Renal cortical epithelial cell (primary cell): ENCODE measurements at places on chromosomes 12 and 14. TPM values are rescaled to one million over a fixed set of nuclear protein-coding genes. Genes with fewer than 3 reads are reported as not detected.

DNA sequence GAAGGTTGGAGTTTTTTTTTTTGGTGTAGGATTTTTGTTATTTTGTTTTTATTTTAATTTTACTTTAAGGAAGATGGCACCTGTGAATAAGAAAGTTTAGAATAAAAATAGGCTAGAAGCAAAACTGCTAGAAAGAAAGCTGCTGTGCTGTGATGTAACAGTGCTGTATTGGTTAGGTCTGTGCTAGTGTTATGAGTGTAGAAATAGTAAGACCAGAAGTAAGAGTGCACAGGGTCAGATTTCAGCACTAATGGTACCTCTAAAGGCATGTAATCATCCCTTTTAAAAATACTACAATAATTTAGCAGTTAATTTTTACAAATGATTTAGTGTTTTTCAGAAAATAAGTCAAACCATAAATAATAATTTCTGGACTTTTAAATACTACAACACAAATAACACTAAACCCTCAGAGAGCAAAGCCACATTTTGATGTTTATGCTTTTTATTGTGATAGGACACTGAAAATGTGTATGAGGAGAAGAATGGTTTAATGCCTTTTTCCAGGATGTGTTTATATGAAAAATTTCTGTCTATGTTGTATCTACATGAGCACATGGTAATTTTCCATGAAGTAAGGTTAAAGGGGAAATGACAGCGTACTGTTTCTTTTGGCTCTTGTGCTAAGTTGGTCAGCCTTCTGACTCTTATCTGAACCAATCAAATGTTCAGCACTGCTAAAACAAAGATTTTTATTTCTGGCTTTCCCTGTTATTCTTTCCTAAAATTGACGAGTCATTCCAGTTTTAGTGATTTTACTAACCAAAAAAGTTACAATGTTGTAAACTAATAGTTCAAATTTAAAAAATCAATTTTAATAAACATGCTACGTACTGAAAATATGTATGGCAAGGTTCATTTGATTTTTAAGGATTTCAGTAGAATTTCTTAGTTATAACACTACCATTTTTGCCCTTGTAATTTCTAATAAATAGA lies 96.1 kb downstream of the PPHLN1 start:
- peak; percentile 4 for DNase-seq

CYP46A1 gene
- total RNA-seq: 0.50 TPM in 1 of 2 replicates, not detected in the other

GRCh38 chr12:79337662-79338290 lies 353.0 kb downstream of the PAWR start:
- no peak for DNase-seq

DNA sequence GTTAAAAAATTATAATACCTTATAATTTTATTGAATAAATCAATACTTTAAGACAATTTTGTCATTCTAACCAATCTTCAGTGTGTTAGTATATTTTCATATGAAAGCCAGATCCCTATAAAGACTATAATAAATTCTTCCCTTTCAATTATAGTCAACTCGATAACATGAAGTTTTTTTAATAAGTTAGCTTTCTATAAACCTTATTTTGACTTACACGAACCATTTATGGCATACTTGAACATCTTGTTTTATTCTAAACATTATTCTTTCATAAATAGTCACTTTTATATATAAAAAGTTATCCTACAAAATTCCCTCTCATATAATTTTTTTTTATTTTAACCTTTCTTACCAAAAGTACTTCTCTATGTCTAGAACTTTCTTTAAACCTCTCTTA lies 1002.3 kb downstream of the TMEM121 start:
- no peak for DNase-seq

DNA sequence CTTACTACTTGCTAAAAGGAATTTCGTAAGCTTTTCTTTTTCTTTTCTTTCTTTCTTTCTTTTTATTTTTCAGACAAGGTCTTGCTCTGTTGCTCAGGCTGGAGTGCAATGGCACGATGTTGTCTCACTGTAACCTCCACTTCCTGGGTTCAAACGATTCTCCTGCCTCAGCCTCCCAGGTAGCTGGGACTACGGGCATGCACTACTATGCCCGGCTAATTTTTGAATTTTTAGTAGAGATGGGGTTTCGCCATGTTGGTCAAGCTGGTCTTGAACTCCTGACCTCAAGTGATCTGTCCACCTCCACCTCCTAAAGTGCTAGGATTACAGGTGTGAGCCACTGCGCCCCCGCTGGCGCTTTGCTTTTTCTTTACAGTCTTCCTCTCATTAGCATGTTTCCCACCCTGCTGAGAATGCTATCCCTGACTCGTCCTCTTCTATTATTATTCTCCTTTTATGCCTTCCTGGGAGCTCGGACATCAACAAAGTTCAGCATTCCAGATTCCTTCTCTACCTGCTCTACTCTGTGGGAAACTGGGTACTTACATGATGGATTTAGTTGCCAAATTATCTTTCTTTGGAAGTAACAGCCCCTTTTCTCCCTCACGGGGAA lies 3.1 kb downstream of the MTHFD1 start:
- DNase-seq: no peak

SLC6A13 gene
- total RNA-seq: 1.0 and 2.9 TPM in 2 replicates

DNA sequence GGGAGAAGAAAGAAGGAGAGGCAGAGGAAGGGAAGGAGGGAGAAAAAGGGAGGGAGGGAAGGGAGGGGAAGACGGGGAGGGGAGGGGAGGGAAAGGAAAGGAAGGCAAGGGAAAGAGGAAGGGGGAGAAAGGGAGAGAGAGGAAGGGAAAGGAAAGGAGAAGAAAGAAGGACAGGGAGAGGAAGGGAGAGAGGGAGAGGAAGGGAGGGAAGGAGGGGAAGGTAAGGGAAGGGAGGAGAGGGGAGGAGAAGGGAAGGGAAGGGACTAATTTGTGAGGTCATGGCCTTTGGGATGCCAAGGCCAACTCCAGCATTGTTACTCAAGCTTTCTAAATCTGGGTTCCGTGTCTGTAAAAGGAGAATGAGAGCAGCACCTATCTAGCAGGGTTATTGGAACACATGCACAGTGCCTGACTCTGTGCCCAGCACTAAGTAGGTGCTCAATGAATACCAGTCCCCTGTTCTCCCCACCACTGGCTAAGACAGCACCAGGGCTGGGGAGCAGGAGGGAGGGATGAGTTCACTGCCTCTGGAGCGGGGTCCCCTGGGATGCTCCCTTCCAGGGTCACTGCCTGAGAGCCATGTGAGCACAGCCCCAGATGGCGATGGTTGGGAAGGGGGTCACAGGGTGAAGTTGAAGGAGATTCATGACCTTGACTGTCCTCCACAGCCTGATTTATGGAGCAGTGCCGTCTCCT lies 560.1 kb upstream of the TBX3 start:
- DNase-seq: no peak

DNA sequence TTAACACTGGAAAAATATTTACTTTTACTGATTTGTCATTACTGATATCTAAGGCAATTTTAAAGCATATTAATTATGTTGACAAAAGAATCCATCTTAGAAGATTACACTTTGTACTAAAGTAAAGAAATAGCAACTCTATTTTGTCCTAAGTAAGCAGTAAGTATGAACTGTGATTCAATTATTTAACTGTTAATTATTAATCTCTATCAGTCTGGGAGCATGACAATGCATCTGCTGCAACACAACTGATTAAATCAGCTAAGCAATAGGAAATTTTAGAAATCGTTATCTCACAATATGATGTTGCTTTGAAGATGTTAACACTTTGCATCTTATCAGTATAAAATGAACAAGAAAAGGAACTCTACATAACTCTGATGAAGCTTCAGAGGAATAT lies 172.3 kb downstream of the DPY19L2 start:
- DNase-seq: peak; percentile 66

MED6 gene
- total RNA-seq: 36.1 and 37.8 TPM in 2 replicates

DNA sequence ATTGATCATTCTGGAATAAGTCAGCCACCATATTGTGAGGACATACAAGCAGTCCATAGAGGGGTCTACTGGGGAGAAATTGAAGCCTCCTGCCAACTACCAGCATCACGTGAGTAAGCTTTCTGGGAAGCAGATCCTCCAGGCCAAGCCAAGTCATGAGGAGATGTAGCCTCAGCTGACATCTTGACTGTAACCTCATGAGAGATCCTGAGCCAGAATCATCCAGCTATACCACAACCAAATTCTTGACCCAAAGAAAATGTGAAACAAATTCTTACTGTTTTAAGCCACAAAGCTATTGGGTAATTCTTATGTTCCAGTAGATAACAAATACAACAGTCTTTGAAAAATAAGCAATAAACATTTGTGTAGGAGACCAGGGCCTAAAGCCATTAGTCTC lies 479.4 kb upstream of the DCN start:
- peak; percentile 40 for DNase-seq

DNA sequence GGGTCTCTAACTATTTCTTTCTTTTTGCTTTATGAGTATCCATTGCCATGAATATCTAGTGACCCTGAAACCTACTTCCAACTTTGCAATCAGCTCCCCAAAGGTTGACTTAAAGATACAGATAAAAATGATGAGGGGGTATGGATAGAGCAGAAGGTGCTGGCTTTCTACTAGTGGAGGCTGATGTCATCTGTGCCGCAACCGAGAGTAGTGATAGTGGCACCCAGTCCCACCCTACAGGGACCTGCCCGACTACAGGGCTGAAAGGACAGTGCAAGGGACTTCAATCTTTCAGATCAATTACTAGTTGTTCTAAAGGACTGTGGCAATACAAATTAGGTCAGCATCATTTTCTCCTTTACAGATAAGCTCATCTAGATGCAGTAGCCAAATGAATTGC lies 806.0 kb downstream of the VRK1 start:
- DNase-seq: no peak

DNA sequence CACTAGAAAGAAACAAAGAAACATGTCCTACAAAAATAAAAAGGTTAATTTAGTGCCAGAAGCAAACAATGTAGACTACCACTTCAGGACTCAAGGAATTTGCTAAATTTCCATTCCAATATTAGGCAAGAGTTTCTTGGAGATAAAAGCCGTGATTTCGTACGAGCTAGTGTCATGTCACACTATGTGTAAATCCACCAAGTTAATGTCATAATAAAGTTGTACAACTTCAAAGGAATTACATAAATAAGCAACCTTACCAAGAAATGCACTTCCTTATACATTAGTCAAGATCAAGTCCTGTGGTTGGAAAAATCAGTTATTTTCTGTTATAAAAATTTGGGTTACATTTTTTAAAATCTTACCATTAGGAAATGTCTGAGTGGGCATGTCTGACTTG lies 1222.8 kb downstream of the GALC start:
- no peak for DNase-seq

CEBPE gene
- total RNA-seq: not detected in 2 replicates

CLEC4D gene
- 0.15 TPM in 1 of 2 replicates, not detected in the other for total RNA-seq

STON2 gene
- total RNA-seq: 9.9 and 91.9 TPM in 2 replicates

- peak; percentile 73 for DNase-seq
These were observed 188.7 kb downstream of the BCAT1 start for GRCh38 chr12:24760162-24760561.

- DNase-seq: peak; percentile 35
These were observed 24.8 kb downstream of the PLEK2 start for GRCh38 chr14:67387195-67387594.

DNA sequence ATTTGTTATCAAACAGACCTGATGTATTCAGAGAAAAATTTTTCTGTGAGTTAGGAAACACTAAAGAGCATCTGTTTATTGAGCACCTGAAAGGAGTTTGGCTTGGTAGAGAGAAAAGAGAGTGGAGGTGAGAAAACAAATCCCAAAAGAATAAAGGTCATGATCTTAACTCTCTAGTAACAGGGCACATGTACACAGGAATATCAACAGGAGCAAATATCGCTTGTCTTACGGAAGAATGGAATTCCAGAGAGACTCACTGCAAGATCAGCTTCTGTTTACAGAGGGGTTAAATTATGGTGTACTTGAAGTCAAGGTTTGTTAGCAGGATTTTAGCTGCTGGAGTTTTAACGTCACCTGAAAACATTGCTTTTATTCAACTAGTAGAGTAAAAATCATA lies 78.8 kb downstream of the SPPL3 start:
- no peak for DNase-seq

CACNA1C gene
- total RNA-seq: 0.05 TPM in 1 of 2 replicates, not detected in the other

DNA sequence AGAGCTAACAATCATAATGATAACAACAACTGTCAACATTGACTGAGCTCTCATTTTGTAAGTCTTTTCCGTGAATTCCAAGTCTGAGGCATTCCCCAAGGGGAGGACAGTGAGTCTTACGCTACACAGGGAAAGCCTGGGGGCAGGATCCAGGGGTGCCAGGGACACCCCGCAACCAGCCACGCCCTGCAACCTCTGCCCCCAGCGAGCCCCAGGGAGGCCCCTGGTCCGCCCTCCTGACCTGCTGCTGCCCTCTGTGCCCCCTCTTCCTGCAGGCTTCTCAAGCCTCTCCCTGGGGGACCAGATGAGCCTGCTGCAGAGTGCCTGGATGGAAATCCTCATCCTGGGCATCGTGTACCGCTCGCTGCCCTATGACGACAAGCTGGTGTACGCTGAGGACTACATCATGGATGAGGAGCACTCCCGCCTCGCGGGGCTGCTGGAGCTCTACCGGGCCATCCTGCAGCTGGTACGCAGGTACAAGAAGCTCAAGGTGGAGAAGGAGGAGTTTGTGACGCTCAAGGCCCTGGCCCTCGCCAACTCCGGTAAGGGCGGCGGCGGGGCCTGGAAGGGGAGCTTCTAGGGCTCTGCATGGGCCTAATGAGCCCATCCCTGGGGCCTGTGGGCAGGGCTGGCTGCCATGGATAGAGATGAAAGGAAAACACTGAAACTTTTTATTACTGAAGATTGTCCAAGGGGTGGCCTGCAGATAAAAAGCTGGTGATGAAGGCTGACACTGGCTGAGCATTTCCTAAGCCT lies 115.4 kb downstream of the ESRRB start:
- DNase-seq: no peak

C12orf50 gene
- total RNA-seq: not detected in 2 replicates

RTL1 gene
- not detected in 2 replicates for total RNA-seq

DNA sequence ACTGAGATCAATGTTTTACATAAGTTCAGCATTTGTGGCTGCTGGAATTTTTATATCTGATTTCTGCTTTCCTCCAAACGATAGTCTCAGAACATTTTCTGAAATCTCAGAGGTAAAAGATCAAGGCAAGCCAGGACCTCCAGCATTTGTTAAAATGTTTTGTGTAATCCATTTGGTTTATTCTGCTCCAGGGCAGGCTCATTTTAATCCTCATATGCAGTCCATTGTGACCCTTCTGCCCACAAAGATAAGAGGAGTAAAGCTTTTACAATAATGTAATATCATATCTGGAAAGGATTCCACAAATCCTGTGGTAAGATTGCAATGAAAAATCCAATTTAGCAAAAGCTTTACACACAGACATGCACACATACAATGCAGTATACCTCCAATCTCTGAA lies 55.3 kb upstream of the KCNH5 start:
- DNase-seq: no peak

DNA sequence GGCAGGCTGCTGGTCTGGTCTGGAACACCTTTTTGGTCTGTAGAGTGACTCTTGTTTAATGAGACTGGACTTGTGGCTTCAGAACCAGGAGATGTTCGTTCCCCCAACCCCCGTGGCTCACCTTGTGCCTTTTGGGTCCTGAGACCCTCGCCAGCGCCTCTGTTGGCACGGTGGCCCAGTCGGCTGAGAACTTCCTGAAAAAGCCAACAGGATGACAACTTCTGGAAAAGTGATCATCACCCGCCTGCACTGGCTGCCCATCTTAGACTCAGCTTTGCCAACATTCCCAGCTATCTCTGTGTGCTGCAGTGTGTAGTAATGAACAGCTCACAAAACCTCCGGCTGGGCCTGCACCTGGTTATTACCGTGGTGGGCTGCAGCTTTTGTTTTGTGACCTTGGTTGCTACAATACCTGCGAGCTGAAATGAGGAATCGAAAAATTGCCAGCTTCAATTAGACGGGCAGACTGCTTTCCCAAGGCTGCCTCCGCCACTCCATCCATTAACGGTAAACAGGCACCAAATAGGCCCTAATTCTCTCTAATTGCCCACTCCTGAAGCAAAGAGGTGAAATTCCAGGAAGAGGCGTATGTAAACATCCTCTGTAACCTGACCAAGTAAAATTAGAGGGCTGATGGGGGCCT lies 16.0 kb downstream of the MEG3 start:
- DNase-seq: no peak

IAPP gene
- total RNA-seq: not detected in 2 replicates
